Upper lobe of left lung (tissue), 6 donors: ENCODE measurements at places on chromosomes 6 and 20.

GRCh38 chr6:132570221-132570777 is at the start of gene TAAR6:
Gene TAAR6 (plus strand): TSS chr6:132570322. CDS start chr6:132570322, 0 bp downstream.
- no peak for DNase-seq

GRCh38 chr20:63342561-63343459 is 18.3 kb downstream of the CHRNA4 start:
- DNase-seq = peak; percentile 75

- DNase-seq = no peak
These were observed 220.8 kb downstream of the TRDN start for GRCh38 chr6:123415844-123416468.

GRCh38 chr20:18188434-18188833 is 50.8 kb downstream of the KAT14 start:
- no peak for DNase-seq

GRCh38 chr6:77038807-77039206 is 424.5 kb downstream of the HTR1B start:
- no peak for DNase-seq

DNA sequence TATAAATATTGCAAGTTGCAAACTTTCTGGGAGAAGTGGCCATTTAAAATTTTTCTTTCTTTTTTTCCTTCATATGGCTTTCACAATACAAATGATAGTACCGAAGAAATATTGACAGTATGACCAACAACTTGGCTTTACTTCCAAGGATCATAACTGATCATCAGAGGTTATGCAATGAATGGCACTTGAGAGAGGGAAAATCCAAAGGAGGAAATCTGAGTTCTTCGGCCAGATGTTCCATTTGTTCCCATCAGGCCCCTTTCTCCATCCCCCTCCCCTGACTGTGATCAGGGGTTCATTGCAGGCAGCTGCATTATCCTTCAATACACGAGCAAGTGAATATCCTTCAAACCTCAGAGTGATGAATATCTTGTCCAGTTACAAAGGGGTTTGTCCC is 130.0 kb upstream of the UST start:
- DNase-seq = no peak

DNA sequence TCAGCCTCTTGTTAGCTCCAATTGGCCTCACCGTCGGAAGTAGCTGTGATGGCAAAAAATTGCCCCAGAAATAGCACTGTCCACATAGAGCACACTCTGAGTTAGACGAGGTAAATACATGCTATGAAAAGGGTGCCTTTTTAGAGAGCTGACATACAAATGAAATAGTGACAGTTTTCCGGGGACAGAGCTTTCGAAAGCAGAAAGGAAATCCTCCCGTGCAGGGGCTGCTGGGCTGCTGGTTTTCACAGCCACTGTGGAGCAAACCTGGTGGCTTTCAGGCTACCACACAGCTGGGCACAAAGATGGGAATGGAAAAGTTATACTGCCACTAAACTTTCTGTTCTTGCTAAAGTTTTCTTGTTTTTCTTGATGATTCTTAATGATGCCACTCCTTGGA is 8.3 kb downstream of the SLPI start:
- no peak for DNase-seq

GRCh38 chr6:106114492-106114891 is 28.4 kb downstream of the PRDM1 start:
- DNase-seq = no peak

DNA sequence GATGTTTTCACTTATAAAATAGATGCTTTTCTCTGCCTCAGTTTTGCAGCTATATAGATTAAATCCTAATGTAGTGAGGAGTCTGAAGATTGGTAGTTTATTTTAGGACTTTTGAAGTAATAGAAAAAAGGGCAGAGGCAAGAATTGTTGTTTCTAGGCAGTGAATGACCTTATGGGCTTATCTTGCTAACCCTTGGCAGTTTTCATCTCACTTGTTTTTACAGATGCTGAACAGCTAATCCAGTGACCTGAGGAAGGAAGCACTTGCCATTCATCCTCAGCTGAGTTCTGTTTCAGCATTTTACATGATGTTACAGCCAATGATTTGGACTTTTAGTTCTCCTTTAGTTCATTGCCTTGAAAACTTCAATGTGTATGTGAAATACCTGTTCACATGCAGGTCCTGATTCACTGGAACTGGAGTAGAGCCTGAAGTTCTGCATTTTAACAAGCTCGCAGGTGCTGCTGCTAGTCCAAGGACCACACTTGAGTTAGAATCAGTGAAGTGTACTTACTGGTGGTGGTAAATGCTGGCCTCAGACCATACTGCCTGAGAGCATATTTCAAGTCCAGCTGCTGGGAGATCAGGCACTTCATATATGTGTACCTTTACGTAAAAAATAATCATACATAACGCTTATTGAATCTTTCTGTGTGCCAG is 86.9 kb downstream of the TULP4 start:
- peak; percentile 53 for DNase-seq

- DNase-seq = no peak
These were observed 999 bp upstream of the EHMT2 start for GRCh38 chr6:31898383-31899011.

GRCh38 chr20:29443819-29444218 is 1813.6 kb upstream of the DEFB115 start:
- no peak for DNase-seq

- no peak for DNase-seq
These were observed 55.6 kb upstream of the FOXC1 start for GRCh38 chr6:1554141-1554475.

DNA sequence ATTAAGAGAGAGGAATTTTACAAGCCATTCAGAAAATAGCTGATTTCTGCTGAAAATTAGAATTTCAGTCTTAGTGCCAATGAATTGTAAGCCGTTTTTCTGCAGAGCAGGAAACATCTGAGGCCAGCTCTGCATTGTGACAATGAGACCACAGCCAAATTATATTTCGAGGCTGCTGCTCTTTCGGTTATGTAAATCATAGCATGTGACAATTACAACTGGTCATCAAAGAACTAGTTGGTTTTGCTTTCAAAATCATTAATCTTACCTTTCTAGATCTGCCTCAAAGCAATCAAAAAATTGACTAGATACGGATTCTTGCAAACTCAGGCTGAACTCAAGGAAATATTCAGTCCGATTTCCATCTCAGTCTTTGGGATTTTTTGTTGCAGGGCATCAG is 33.4 kb upstream of the INSM1 start:
- no peak for DNase-seq

DNA sequence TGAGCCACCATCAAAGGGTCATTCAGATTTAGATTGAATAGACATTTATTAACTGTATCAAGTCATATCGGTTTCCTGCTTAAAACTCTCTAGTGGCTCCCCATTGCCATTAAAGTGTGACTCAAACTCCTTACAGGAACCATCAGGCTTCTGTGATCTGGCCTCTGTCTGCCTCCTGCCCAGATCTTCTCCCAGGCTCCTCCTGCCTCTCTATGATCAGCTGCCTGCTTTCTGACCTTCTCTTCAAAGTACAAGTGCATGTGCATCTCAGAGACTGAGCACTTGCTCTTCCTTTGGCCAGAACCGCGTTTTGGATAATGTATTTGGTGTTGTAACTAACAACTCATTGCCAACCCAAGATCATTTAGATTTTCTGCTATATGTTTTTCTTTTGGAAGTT is 52.7 kb downstream of the IL20RA start:
- no peak for DNase-seq

DNA sequence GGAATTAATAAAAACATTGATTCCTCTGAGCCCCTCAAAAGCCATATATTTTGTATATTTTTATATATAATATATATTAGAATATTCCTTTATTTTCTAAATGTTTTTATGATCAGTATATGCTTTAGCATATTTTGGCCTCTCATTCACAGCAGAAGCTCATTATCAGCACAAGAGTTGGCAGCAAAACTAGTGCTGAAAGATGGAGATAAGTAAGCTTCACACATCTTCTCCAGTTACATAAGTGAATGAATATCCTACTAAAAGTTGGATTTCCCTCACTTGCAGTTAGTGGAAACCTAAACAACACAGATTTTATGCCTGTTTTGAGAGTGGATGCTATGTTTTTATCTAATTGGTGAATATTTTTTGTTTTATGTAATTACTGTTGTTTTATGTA is 1303.8 kb upstream of the ADGRB3 start:
- no peak for DNase-seq

DNA sequence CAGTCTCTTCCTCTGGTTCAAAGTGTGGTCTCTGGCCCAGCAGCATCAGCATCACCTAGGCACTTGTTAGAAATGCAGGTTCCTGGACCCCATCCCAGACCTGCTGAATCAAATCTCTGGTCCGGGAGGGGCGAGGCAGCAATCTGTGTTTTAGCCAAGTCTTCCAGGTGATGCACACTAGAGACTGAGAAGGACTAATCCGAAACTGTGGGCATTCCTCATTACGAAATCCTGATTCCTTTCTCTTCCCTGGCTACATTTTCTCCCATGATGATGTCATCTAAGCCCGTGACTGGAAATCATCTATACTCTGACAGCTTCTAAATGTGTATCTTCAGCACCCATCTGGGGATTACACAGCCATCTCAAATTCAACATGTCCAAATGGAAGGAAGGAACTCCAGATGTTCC is 39.7 kb upstream of the PRND start:
- DNase-seq = no peak
